Nephron progenitor cell (in vitro differentiated cells): ENCODE measurements at places on chromosomes 13 and 19.

GRCh38 chr13:42804244-42804874 lies 23.0 kb downstream of the FAM216B start:
- no peak for DNase-seq

- DNase-seq = no peak
Observed at GRCh38 chr13:49827891-49828290, 35.4 kb upstream of the KPNA3 start.

DNA sequence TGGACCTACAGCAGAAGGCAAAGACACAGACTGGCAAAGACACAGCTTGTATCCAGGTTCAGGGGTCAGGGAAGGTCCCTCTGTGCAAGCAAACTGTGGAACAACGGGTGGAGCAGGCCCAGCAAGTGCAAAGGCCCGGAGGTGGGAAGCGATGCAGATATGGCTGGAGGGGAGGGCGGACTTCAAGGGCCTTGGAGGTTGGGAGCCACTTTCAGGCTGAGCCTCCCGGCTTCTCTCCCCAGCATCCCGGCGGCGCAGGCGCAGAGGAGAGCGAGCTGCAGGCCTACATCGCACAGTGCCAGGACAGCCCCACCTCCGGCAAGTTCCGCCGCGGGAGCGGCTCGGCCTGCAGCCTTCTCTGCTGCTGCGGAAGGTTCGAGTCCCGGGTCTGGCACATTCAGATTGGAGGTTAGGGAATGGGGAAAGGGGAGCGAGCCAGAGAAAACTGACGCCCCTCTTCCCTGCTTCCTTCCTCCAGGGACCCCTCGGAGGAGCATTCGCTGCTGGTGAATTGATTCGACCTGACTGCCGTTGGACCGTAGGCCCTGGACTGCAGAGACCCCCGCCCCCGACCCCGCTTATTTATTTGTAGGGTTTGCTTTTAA lies 2.1 kb upstream of the PNPLA6 start:
- no peak for DNase-seq

DNA sequence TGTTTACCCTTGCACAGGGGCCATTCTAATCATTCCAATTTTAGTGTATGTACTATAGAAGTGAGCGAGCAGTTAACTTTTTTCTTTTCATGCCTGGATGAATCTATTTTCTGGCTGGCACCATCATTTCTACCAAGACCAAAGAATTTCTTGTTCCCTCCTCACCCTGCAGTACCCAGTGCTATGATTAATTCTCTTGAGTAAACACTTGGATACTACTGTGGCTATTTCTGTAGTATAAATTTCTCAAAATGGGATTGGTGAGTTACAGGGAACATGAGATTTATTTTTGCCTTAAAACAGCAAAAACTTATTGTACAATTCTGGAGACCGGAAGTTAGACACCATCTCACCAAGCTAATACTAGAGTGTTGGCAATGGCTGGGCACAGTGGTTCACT lies 7.6 kb downstream of the ZNF446 start:
- no peak for DNase-seq

DNA sequence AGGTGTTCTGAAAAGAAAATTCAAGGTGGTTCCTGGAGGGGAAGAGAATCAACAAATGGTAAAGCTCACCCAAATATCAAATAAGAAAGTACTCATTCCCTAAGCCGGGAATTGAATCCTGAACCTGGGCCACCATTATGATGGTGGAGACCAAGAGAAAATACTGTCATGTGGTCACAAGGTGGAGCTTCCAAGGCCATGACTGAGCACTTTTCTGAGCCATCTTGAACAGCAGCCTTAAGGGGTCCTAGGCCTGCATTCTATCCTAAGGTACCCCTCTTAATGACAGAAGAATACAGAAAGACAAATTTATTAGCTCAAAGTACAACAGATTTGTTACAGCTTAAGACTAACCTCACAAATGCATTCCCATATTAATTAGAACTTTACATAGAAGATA lies 9.6 kb downstream of the ZNF431 start:
- no peak for DNase-seq

- no peak for DNase-seq
Observed at GRCh38 chr13:69423844-69424243, 683.8 kb upstream of the ATXN8OS start.

GRCh38 chr13:20525601-20526544 lies at the start of gene CRYL1:
TSS of gene CRYL1 (minus strand) at chr13:20525857. CDS start at chr13:20525794, 63 bp downstream.
- DNase-seq = peak; percentile 74

DNA sequence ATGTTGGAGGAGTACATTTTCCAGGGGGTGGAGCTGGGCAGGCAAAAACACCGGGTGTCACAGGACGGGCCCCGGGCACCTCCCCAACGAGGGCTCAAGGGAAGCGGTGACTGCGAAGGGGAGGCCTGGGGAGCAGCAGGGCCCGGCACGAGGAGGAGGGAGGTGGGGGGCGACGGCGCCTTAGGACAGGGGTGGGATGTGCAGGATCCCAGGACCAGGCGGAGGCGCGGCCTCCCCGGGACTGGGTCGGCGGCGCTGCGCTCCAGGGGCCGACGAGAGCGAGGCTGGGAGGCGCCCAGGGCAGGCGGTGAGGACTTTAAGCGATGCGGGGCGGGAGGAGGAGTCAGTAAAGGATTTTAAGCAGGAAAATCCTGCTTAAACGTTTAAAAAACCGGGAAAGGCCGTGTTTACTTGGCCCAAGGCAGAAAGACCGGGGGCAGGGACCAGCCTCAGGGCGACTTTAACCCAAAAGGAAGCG lies 427 bp downstream of the ZNF160 start:
- peak; percentile 50 for DNase-seq

GRCh38 chr19:45098521-45099466 lies 5.8 kb downstream of the PPP1R37 start:
- no peak for DNase-seq

DNA sequence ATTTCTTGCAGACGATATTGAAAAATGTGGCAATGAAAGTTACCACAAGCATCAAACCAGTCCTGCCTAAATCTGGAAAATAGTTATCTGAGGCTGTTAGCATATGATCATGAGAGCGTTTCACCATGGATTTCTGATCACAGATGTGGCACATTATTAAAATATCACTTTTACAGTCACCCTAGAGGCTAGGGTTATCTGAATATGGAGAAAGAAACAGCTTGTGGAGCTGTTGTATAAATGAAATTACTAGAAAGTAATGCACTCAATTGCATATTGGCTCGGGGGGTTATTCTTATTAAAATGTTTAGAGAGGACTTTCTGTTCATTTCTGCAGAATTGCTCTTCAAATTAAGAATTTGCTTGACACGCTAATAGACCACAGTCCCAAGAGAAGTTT lies 35.6 kb downstream of the ALOX5AP start:
- no peak for DNase-seq

- DNase-seq = no peak
Observed at GRCh38 chr13:78227709-78228108, 309.1 kb upstream of the EDNRB start.

- DNase-seq = no peak
Observed at GRCh38 chr19:15286688-15287365, 45.5 kb downstream of the BRD4 start.

DNA sequence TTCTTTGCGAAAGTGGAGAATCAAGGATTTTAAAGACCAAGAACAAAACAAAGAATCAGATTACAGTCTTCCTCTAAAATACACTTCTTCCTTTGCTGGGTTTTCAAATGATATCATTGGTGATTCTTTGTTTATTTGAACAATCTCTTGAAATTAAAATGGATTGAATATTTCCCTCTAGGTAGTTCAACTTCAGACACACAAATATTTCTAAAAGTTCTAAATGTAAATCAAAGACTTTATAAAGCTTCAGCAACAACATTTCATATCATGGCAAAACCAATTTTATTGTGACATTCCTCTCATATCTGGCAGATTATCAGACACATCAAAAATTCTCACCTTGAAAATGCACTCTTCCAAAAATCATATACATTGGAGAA lies 13.0 kb downstream of the ZIC2 start:
- DNase-seq = no peak

GRCh38 chr13:51311231-51311630 lies 28.3 kb upstream of the SERPINE3 start:
- DNase-seq = no peak

- DNase-seq = no peak
Observed at GRCh38 chr13:35512271-35512920, 35.9 kb upstream of the MAB21L1 start.

- DNase-seq = no peak
Observed at GRCh38 chr13:74758188-74758587, 624.0 kb upstream of the KLF12 start.

GRCh38 chr13:35496761-35497386 lies 20.4 kb upstream of the MAB21L1 start:
- no peak for DNase-seq

- no peak for DNase-seq
Observed at GRCh38 chr13:62193919-62194318, 778.3 kb upstream of the PCDH20 start.

DNA sequence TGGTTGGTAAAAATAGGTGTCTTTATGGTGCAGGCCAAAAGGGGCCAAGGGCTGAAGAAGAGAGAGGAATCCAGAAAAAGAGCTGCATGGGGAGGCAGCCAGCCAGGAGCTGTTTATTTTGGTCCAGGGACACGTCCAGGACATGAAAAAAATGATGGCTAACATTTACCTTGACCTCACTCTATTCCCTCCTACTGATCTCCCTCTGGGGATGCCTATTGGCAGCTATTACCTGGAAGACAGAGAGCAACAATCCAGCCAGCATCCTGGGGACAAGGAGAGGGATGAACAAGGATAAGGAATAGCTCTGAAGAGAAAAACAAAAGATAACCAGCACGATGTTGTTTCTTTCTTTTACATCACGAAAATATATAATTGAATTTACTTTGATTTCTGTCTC lies 1599.6 kb downstream of the SLITRK5 start:
- DNase-seq = no peak

DNA sequence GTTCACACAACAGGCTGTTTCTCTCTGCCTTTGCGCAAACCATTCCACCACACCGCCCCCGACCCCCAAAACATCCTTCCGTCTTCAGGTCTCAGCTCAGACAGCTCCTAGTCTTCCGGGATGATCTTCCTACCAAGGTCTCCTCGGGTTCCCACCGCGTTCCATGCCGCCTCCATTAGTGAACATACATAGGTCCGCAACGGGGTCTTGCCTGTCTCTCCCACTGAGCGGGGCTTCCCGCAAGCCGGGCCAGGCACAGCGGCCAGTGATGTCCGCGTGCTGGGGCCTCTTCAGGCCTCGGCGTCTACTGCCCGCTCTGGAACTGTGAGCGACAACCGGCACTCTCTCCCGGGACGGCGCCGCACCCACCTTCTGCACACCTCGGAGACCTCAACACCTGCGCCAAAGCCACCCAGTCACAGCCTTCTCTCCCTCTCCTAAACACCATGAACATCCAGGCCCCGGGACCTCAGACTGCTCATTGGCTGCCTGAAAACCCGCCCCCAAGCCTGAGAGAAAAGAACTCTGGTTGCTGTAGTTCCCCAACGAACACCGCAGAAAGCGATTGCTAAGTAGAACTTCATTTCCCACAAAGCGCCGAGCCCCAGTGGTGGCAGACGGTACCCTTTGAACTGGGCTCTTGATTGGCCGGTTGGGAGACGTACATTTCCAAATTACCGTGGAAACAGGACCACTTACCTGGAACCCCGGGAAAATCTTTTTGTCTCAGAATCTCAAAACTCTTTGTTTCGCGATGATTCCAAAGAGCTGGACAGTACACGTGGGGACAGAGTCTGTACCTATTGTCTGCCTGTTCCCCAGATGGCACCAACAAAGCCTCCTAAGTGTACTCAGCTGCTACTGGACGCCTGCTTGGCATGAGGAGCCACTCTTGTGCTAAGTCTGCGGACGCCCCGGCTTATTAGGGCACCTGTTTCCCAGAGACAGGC lies 9.5 kb downstream of the DYRK1B start:
- DNase-seq = peak; percentile 77

GRCh38 chr19:15014579-15014978 lies 34.7 kb upstream of the CASP14 start:
- DNase-seq = peak; percentile 22

DNA sequence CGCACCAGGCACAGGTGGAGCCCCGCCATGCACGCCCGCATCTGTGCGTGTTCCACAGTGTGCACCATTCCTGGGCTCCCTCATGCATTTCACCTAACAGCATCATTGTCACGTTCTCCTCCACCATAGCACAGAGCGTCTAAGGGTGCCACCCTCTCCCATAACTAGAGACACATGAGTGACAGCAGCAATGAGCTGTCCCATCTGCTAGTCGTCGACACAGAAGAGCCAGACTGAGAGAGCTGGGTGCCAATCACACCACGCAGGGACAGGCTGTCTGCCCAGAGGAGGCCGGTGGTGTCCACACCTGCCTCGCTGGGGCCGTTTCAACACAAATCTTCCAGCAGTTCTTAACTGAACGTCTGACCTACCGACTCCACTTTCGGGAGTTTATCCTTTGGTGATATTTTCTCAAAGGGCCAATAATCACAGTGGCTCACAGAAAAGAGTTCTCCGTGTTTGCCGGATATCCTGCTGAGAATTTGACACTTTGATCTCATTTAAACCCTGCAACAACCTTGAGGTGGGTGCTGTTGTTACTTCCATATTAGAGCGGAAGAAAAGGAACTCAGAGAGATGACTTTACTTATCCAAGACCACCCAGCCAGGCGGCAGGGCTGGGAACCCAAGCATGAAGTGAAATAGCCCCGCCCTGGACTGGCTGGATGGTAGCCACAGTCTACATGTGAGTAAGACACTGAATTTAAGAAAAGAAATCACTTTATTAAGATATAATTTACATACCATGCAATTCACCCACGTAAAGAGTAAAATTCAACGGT lies 16.2 kb downstream of the CLEC11A start:
- no peak for DNase-seq

DNA sequence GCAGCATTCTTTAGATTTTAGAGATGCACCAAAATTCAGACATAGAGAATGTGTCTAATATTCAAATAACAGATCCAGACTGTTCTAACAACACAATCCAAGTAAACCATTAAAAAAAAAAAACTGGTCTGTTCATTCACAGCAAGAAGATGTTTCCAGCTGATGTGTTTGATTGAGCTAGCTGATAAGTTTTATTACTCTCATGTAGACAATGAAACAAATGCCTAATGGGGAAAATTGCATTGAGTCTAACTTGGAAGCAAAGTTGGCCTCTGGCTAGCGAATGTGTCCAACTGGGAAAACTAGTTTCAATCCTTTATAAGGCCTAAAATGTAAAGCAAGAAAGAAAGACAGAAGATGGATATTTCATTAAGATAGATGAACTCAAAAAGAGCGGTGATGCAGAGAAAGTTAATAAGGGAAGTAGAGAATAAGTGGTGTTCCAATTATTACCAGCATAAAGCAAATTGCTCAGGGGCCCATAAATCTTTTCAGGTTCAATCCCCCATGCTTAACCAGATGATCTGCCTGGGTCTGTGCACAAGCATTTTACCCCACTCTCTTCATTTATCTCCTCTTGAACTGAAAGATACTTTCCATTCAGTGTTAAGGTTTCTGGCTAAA lies 54.2 kb downstream of the PCDH9 start:
- DNase-seq = no peak

- DNase-seq = no peak
Observed at GRCh38 chr13:32063619-32064233, 32.2 kb downstream of the FRY start.

DNA sequence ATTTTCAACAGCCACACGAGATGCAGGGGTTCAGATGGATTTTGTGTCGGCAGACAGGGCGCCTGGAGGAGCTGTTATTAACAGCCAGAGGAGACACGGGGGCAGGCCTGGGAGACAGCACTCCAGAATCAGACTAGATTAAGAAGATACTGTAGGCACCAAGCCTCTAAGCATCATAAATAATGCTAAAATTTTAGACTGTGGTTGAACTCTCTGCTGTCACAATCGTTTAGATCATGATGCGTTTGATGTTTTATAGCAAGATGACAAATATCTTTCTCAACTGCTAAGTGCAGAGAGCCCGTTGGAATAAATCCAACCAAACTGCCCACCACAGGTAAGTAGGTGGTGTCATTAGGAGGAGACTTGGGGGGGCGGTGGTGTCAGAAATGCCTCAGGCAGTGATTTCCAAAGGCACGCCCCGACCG lies 63.9 kb downstream of the CEBPG start:
- DNase-seq = no peak
